ENCODE measurements at places on chromosomes 7 and 10. TPM values are rescaled to one million over a fixed set of nuclear protein-coding genes. Genes with fewer than 3 reads are reported as not detected.

GRCh38 chr10:113053091-113053490 lies 103.0 kb downstream of the TCF7L2 start:
- peak; percentile 59 for DNase-seq
- H3K27ac ChIP-seq = peak overlapping the region; percentile 64
- H3K4me3 ChIP-seq = no peak overlapping the region
- H3K36me3 ChIP-seq = no peaks in the 10 kb centered on the region

DNA sequence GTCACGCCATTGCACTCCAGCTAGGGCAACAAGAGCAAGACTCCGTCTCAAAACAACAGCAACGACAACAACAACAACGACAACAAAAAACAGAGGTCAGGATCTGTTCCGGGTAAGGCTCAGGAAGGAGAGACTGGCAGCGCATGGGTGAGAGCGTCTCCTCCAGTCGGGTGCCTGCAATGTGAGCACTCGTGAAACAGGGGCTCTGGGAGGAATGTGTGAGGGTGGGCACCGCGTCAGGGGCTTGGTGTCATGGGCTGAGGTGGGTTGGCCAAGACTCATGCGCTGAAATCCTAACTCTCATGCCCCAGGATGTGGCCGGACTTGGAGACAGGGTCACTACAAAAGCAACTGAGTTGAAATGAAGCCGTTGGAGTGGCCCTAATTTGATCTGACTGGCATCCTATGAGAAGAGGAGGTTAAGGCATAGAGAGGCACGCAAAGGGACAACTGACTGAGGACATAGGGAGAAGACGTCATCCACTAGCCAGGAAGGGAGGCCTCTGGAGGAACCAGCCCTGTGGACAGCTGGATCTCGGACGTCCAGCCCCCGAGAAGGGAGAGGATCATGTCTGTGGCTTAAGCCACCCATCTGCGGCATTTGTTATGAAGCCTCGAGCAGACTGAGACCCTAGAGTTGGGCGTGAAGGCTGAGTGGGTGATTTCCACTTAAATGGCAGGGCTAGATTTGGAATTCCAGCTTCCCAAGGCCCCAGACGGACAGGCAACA lies 241.5 kb upstream of the PITRM1 start:
- H3K4me1 ChIP-seq = no peaks in the 10 kb centered on the region
- H3K36me3 ChIP-seq = no peaks in the 10 kb centered on the region
- H3K4me3 ChIP-seq = no peak overlapping the region
- no peaks in the 10 kb centered on the region for H3K27me3 ChIP-seq

- no peak overlapping the region for H3K4me3 ChIP-seq
- no peaks in the 10 kb centered on the region for H3K27me3 ChIP-seq
- no peak overlapping the region for H3K27ac ChIP-seq
- no peaks in the 10 kb centered on the region for H3K36me3 ChIP-seq
- no peaks in the 10 kb centered on the region for H3K4me1 ChIP-seq
- no peak for DNase-seq
Observed at GRCh38 chr7:127337581-127337980, 54.9 kb downstream of the ZNF800 start.

DNA sequence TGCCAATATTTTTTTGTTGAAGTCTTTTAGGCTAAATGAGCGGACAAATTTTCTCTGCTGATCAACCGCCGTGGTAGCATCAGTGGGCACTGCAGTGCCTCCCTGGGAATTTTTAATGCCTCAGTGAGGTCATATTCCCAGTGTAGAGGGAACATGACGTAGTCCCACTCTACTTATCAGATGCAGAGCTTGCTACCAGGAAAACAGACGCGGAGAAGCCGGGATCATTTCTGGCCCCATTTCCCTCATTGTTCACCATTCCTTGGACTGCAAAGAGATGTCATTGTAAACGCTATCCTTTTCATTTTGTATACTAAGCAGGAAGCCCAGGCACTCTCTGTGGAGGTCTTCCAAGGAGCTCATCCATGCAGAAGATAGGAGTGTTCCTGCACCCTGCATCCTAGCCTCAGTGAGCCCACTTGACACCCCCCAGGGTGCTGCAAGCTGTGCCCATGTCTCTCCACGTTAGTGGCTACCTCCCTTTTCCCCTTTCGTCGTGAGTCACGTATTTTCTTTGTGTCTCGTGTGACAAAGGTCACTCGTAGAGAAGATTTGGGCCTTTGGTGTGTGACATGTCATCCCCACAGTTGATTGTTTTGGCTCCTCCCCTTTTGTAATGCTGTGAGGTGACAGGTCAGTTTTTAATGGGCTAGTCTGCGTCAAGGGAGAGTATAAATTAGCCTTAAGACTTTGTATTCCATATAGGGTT lies 145.5 kb downstream of the TCF7L2 start:
- DNase-seq = no peak
- no peak overlapping the region for H3K4me3 ChIP-seq
- H3K27me3 ChIP-seq = no peaks in the 10 kb centered on the region

DNA sequence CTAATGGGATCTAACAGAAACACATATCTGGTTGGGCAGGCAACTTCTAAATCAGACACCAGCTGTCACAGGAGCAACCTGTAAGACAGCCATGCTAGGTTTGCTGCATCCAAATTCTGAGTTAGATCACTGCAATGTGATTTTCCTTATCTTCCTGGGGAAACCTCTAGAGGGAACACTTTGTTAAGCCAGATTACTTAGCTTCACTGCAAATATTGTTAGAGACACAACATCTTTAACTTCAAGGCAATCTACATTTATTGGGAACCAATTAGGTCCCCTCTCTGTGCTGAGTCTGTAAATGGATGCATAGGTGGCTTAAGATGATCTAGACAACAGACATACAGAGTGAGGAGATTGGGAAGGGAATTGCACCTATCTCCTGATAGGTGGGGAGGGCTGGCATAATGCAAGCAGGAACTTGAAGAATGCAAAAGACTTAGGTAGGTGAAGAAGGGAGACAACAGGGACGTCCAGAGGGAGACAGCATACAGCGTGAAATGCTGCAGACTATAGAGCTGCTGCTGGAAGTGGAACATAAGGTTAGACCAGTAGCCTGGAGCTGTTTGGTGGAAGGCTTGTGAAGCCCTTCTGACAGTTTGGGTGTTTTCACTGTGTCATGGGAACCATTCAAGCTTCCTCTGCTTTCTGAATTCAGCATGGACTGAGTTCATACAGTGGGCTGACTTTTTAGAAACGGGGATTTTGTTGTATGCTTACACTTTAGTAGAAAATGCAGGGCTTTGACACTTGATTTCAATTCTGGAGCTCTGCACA lies 109.8 kb upstream of the ELMO1 start:
- H3K27ac ChIP-seq = no peak overlapping the region
- DNase-seq = no peak
- no peaks in the 10 kb centered on the region for H3K36me3 ChIP-seq
- H3K27me3 ChIP-seq = no peaks in the 10 kb centered on the region

IL2RA gene
- total RNA-seq = not detected

C10orf95 gene
- not detected for total RNA-seq

Measured in GM23248 (cell line).